Kasumi-1 (cell line): ENCODE measurements at places on chromosomes 5 and 9.
A peak's percentile ranks its signal among the peaks of the same experiment; 100 is the strongest.

GRCh38 chr5:537098-537497 lies 12.8 kb upstream of the SLC9A3 start:
- DNase-seq = no peak

GRCh38 chr5:41369799-41370198 lies 140.6 kb downstream of the PLCXD3 start:
- no peak for DNase-seq

- no peak for DNase-seq
Measured at GRCh38 chr5:59020611-59021285, 437.9 kb downstream of the RAB3C start.

GRCh38 chr5:105695941-105696340 lies 1974.8 kb downstream of the EFNA5 start:
- DNase-seq = no peak

- DNase-seq = no peak
Measured at GRCh38 chr9:85416715-85417114, 325.0 kb downstream of the AGTPBP1 start.

DNA sequence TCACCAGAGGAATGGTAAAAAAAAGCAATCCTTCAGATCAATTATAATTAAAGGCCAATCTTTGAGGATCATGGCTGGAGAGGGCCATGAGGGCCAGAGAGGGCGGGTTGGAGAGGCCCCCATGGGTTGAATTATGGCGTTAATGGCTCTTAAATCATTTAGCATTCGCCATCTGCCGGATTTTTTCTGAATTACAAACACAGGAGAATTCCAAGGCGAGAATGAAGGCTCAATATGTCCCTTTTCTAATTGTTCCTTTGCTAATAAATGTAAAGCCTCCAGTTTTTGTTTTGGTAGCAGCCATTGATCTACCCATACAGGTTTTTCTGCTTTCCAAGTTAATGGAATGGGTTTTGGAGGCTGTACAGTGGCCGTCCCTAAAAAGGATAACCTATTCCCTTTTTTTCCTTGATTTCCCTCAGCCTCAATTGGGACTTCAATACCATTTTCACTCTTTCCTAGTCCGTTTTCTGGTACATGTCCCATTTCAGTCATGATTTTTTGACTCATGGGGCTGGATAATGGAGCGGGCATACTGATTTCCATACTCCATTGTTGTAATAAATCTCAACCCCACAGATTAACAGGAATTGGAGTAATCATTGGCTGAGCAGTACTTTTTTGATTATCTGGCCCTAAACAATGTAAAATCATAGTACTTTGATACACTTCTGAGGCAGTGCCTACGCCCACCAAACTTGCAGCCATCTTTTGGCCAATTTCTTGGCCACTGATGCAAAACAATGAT lies 6.7 kb upstream of the TMEM141 start:
- DNase-seq = peak; percentile 49

DNA sequence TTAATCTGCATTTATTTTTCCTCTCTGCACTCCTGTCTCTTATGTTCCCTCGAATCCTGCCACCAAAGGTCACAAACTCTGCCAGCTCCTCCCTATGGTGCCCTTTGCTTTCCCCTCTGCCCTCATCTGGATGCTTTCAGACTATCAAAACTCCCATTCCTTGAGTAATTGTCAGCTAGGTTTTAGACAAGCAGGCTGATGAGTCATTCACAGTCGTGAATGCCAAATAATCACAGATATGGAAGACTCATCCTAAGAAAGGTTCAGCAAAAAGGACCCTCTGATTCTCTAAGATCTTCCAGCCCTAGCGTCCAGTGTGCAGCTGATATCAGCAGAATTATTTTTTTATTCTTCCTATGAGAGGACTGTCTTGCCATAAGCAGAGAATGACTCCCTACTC lies 104.5 kb upstream of the NUDT12 start:
- DNase-seq = no peak

DNA sequence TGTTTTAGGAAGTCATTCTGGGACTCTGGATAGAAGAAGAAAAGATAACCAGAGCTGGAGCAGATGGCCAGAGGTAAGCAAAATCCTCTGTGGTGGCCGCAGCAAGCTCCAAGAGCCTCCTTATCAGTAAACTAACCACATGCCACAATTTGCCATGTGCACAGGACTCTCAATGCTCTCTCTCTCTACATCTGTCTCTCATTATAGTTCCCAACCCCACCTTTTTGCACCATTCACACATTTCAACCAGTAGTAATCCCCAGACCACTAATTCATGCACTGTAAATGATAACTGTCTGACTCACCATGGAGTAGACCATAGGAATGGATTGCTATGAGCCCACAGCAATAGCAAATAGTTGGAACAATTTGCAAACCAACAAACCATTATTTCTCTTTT lies 526.1 kb downstream of the TLR4 start:
- no peak for DNase-seq

- no peak for DNase-seq
Measured at GRCh38 chr5:139271201-139272027, 22.1 kb upstream of the MATR3 start.

DNA sequence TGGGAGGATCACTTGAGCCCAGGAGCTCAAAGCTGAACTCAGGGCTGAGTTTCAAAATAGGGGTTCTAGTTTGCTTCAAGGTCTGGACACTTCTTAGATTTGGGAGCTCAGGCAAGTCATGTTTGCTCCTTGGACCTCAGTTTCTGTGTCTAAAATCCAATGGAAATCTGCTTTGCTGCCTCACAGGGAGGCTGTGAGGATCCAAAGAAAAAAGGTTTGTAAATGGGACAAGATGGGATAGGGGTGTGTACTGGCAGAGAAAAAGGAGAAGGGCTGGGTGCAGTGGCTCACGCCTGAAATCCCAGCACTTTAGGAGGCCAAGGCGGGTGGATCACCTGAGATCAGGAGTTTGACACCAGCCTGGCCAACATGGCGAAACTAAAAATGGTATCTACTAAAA lies 39.6 kb upstream of the SH3PXD2B start:
- DNase-seq = no peak

GRCh38 chr9:134434894-134435506 lies 108.7 kb downstream of the RXRA start:
- DNase-seq = no peak

DNA sequence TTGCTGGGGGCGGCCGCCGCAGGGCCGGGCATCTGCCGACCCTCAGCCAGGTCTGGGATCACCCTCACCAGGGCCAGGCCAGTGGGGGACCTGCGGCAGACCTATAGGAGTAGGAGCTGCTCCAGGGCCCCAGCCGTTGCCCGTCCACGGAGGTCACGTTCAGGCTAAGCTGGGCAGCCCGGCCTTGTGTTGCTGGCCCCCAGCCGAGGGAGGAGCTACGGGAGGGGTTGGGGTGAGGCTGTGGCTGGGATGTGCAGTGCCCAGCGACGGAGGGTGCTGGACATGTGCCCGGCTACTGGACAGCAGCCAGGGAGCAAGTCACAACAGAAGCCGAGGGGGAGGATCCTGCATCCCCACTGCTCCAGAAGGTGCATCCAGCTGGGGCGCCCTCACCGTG lies 39.6 kb upstream of the SLC6A19 start:
- no peak for DNase-seq

GRCh38 chr5:90547072-90547536 lies 11.5 kb upstream of the ADGRV1 start:
- no peak for DNase-seq

- DNase-seq = no peak
Measured at GRCh38 chr9:136566901-136567300, 21.1 kb upstream of the NOTCH1 start.

GRCh38 chr5:134784946-134785620 lies 26.5 kb downstream of the DDX46 start:
- no peak for DNase-seq

- DNase-seq = no peak
Measured at GRCh38 chr5:168740092-168740800, 161.1 kb upstream of the PANK3 start.

- DNase-seq = peak; percentile 30
Measured at GRCh38 chr5:159915904-159916840, at the start of gene ADRA1B. Gene ADRA1B, plus strand, starts transcription at chr5:159916482. Its CDS starts 424 bp downstream, at chr5:159916906.

DNA sequence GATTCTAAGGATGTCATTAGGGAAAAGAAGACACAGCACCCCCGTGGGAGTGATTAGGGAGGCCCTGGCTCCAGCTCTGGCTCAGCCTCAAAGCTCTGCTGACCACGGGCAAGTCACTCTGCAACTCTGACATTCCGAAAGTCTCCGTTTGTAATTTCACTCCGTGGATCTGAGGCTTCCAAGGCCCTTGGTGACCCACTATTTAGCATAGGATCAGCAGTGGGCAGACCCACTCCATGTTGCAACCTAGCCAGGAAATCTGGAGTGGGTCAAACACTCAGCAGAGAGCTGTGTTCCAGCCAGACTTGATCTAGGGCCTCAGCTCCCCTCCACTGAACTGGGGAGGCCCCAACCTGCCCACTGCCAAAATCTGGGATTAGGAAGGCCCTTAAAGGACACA lies 11.8 kb downstream of the PHF19 start:
- DNase-seq = no peak

DNA sequence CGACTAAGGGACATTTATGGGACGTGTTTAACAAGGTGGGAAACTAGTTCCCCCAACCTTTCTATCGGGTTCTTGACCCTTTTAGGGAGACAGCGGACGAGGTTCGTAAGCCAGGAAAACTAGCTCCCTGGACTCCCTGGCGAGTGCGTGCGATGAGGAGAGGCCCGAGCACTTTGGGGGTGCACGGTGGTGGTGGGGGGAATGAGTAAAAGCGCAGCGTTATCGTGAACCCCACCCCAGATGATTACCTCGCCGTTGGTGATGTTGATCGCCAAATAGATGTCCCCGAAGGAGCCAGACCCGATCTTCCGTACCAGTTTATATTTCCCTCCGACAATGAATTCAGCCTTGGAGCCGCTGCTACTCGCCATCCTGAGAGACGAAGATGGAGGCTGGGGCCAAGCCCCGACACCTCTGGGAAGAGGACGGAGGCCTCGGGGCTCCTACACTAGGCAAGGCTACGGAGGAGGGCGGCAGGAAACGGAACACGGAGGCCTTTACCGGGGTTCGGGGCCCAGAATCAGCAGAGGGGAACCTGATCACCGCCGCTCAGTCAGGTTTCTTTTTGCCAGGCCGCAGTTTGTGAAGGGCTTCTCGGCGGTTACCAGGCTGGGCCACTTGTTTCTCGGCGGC lies 529 bp downstream of the CSNK1A1 start:
- no peak for DNase-seq

DNA sequence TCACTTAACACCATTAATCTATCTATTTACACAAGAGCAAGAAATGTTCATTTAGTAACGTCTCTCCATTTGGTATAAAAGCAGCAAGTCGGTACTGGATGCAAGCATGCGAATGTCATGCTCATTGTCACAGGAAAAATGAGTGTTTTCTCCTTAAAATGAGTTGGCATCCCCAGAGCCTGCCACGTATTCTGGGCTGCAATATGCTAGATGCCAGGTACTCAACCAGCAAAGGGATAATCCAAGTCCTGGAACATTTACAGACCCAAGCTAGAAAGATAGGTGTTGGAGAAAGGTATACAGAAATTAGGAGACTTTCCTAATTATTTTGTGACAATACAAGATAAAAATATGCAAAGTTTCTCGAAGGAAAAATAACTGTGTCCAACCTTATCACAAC lies 217.5 kb downstream of the EBF1 start:
- no peak for DNase-seq

- no peak for DNase-seq
Measured at GRCh38 chr9:134188386-134189144, 24.2 kb upstream of the RNU6ATAC start.

GRCh38 chr5:5373351-5373989 lies 49.0 kb upstream of the ICE1 start:
- DNase-seq = no peak

DNA sequence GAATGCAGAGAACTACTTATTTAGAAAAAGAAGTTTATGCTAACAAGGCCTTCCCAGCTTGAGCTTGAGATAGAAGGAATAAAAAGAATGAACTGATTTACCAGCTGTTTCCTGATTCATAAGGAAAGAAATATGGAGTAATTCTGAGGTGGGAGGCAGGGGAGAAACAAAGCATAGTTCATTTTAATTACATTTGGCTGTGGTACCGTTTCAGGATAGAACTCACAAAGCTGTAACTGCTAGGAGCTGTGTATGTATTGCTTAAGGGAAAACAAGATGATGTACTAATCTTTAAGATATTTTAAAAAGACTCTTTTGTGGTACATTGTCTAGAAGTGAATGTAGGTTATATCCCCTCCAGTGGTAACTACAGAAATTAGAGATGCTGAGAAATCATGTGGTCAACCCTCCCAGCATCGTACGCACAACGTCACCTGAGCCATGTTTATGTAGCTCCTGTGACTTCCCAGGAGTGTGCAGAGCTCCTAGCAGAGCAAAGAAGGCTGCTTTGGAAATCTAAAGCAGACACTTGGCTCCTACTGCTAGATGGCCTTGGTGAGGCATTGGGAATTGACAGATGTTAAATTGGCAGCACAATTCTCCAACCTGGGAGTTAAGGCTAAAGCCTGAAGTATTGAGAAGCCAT lies 208.3 kb upstream of the VLDLR start:
- DNase-seq = no peak

DNA sequence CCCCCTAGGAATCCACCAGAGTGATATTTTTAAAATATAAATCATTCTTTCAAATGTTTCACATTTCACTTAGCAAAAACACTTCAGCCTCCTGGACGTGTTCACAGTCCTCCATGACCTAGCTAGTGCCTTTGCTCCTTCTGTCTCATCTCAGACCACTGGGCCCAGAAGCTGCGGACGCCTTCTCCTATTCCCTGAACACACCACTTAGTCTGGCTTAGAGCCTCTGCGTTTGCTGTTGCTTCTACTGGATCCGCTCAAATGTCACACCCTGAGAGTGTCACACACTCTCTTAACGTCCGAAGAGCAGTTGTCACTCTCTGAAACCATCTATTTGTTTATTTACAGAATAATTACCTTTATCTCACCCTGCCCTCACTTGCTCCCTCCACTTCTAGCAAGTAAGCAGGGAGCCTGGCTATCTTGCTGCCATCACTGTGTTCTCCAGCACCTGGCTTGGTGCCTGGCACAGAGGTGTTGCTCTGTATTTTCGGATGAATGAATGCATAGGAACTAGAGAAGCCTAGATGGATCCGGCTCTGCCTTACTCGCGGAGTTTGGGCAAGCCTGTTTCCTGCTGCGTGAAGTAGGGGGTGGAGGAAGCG lies 1.2 kb upstream of the GRK6 start:
- DNase-seq = no peak

GRCh38 chr5:172722327-172722815 lies 48.6 kb downstream of the DUSP1 start:
- no peak for DNase-seq

- DNase-seq = no peak
Measured at GRCh38 chr9:71620331-71620730, 148.0 kb downstream of the CEMIP2 start.

DNA sequence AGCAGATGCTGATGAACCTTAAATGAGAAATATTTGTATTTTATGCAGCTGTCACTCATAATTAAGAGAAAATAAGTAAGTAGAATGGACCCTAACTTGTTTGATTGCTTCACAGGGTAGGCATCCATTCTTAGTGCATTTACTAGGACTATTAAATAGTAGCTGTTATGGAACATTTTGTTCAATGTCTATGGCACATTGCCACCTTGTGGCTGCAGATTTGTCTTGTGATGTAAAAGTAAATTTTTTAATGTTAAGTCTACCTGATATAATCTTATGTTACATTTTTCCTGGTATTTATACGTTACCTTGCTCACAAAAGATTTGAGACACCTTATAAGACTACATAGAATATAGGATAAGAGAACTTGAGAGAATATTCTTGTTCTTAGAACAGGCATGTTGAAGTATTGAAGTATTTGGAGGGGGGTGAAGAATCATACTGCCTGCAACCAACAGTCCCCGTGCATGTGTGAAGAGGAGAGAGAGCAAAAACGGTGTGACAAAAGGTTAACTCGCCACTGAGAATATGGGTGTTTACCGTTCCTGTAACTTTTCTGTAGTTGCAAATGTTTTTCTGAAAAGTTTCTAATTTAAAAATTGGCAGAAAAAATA lies 161.1 kb downstream of the MAST4 start:
- peak; percentile 42 for DNase-seq

- no peak for DNase-seq
Measured at GRCh38 chr5:173671121-173671949, 54.9 kb upstream of the BOD1 start.
